ENCODE measurements at places on chromosomes 3 and 15.

GRCh38 chr3:127424766-127425504, 137.1 kb upstream of the PRR20G start:
- DNase-seq: peak; percentile 27

- no peak for DNase-seq
These were observed 17.4 kb upstream of the TRMT10C start for GRCh38 chr3:101544161-101544850.

GRCh38 chr3:72888546-72889309, 882 bp downstream of the GXYLT2 start:
- no peak for DNase-seq

- DNase-seq: no peak
These were observed 16.1 kb downstream of the ACAA1 start for GRCh38 chr3:38120693-38121450.

DNA sequence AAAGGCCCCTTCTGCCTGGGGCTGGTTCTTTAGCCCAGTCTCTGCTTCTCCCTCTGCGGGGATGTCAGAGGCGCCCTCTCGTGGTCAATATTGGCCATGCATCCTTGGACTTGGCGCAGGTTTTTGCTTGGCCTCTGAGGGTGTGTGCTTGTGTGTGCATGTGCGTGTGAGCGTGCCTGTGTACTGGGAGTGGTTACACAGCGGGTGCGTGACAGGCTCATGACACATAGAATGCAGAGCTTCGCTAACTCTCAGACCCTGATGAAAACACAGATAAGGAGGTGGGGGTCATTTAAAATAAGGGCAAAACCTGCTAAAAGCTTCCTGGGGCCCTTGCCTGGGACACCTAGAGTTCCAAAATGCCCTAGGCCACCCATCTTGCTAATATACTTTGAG, 160.9 kb downstream of the SMAD6 start:
- peak; percentile 88 for DNase-seq

GRCh38 chr15:40925863-40926658, 3.1 kb upstream of the DLL4 start:
- DNase-seq: no peak

- no peak for DNase-seq
These were observed 138.5 kb downstream of the RAB11A start for GRCh38 chr15:66007663-66008262.

DNA sequence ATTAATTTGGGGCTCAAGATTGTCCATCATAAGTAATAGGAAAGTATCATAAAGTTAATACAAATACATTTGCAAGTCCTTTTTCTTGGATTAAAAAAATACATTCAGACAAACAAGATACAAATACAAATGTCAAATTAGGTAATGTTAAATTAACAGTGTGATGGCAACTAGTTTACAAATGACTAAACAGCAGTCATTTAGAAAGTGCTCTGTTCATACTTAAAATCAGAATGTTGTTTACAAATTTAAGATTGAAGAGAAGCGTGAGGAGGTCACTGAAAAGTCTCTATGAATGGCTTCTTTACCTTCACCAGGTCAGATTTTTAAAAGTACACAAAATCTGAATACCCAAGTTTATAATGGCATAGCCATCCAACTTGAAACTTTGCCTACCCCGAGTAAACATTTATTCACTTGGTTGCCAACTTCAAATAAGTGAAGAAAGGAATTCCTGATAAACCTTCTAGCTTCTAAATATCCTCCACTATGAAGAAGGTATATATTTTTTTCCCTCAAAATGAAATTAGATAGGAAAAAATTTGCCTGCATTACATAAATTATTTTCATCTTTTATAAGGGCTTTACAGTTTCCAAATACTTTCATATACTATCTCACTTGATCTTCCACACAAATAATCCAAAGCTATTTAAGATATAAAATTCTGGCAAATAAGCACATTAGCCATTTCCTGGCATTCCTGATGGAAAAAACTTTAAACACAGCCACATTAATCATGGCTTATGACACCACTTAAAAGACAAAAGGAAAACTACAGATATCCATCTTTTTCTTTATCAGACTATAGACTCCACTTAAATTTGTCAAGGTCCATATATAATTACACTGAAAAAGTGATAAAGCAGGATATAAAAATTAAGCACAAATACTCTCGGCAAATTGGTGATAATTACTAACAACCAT, 11.5 kb upstream of the NEK10 start:
- no peak for DNase-seq

- DNase-seq: no peak
These were observed 56.2 kb downstream of the ARHGEF26 start for GRCh38 chr3:154177406-154177805.

GRCh38 chr3:190120269-190121060, at the start of gene P3H2:
Gene P3H2 (minus strand): TSS chr3:190120897. CDS start chr3:190120731, 166 bp downstream.
- peak; percentile 86 for DNase-seq

- DNase-seq: no peak
These were observed 353.4 kb downstream of the FEZF2 start for GRCh38 chr3:62019906-62020305.

DNA sequence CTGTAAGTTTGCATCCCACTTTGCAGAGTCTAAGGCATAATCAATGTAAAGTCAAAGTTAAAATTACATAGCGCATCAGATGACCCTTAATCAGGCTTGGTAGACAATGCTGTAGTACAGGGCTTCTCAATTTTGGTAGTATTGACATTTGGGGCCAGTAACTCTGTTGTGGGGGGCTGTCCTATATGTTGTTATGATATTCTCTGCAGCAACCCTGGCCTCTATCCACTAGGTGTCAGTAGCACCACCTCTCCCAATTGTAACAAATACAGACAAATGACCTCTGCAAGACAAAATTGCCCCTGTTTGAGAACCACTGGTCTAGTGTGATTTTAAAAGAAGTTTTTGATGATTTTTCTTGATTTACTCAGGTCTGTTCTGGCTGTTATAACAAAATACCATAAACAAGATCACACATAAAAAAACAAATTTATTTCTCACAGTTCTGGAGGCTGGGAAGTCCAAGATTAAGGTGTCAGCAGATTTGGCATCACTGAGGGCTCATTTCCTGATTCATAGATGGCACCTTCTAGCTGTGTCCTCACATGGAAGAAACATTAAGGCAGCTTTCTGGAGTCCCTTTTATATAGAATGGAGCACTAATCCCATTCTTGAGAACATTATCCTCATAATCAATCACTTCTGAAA, 37.6 kb upstream of the SLC9A9 start:
- no peak for DNase-seq

DNA sequence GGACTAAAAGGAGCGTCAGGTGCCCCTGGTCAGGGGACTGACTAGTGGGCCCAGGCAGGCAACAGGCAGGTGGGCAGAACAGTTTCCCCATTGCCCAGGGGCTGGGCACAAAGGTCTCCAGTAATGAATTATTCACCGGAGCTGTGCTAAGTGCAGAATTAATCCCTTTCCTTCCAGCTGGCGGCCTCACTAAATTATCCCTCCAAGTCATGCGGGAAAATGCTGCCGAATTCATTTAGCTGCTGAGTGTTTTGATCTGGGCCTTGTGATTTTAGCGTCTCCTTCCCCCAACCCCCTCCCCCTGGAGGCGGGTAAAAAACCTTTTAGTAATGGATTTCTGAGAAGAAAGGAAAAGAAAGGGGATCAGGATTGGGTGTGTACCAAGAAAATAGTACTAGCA, 47.2 kb downstream of the CCDC33 start:
- no peak for DNase-seq

GRCh38 chr3:194574639-194575483, 58.4 kb downstream of the TMEM44 start:
- no peak for DNase-seq

- no peak for DNase-seq
These were observed 259.5 kb downstream of the THSD4 start for GRCh38 chr15:71374607-71375352.

- no peak for DNase-seq
These were observed 10.9 kb downstream of the ITIH3 start for GRCh38 chr3:52805270-52806039.

DNA sequence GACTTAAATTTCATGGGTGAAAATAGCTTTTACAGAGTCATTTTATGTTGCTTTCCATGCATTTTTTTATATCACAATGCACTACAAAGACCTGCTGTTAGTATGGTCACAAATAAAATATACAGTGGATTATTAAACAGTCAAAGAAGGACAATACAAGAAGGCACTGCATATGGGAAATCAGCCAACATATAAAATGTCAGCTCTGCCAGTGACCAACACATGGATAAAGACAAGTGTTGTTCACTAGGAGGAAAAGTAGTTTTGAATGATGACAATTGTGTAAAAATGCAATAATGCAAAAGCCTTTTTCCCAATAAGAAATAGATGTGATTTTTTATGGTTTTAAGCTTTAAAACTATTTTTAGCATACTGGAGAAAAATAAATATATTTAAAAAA, 425.3 kb upstream of the CBLB start:
- DNase-seq: no peak

DNA sequence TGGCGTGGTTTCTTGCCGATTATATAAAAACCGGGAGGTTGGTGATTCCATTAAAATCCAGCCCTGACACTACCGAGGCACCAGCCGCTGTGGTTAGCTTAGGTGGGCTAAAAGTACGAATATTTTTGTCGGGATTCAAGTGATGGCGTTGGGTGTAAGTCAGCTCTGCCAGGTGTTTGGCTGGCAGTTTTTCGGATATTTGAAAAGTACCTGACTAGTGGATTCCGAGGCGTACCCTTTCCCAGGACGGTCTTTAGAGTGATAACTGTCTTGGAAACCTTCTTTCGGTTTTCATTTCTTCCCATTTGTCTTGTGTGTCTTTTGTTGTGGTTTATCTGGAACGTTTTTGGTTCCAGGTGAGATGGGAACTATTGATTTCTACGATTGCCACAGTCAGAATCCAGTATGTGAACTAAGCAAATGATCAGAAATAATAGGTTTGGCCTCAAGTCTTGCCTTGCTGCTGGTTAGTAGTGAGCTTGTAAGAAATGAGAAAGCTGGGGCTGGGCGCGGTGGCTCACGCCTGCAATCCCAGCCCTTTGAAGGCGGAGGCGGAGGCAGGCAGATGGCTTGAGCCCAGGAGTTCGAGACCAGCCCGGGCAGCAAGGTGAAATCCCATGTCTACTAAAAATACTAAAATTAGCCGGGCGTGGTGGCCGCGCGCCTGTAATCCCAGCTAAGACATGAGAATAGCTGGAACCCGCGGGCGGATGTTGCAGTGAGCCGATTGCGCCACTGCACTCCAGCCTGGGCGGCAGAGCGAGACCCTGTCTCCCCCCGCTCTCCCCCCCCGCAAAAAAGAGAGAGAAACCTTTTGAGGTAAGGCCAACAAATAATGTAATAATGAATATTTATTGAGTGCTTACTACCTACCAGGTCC, 1.4 kb downstream of the FYTTD1 start:
- peak; percentile 82 for DNase-seq

DNA sequence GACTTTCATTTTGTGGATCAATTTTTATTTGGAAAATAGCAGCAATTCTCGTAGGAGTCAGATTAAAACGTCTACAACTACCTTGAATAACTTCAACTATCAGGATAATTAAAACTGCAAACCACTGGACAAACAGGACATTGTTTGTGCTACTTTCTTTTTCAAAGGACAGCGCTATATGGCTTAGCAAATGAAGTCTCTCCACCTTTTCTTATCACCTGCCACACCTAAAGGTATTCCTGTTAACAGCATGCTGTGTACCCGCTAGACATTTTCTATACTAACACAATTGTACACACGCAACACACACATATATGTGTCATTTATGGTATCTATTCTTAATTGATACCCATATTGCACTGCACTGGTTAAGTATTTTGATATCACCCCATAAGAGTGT, 19.2 kb downstream of the MNS1 start:
- DNase-seq: no peak

DNA sequence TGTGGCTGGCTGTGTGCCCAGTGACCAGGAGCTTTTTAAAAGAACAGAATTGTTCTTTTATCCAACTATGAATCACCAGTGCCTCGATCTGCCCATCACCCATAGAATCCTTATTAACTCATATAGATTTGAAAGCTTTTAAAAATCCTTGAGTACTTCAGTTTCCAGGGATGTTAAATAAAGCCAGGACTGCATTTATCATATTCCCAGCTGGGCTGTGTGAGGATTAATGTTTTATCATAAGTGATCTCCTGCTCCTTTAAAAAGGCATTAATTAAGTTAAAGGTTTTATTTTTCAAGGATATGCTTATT, 234.0 kb downstream of the MYRIP start:
- DNase-seq: no peak

DNA sequence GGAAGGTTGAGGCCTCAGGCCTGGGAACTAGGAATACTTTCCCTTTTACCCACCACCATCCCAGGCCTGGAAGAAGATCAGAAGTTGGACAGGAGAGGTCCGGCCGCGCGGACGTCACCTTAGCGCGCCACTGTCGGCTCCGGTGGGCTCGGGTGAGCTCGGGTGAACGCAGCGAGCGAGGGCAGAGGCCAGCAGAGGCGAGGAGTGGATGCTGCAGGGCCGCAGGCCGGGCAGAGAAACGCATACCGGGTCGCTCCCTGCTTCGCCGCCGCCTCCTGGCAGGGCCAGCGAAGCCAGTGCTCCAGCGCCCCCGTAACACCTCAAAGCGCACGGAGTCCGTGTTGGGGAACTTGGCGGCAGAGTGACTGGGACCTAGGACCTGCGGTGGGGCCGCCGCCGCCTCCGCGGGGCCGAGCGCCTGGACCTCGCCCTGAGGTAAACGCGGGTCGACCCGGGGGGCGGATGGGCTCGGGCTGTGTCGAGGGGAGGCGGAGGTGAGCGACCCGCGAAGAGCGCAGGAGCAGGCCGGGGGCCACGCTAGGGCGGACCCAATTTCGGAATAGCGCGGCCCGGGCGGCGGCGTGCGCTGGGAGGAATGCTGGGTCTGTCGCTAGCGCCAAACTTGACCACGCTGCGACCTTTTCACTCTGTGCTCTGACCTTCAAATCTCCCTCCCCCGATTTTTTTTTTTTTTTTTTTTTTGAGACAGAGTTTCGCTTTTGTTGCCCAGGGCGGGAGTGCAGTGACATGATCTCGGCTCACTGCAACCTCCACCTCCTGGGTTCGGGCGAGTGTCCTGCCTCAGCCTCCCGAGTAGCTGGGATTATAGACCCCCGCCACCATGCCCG, 1.6 kb downstream of the CYP11A1 start:
- DNase-seq: peak; percentile 54

GRCh38 chr15:85329561-85330422, 50.6 kb upstream of the AKAP13 start:
- no peak for DNase-seq

- DNase-seq: no peak
These were observed 1122.0 kb downstream of the ROBO1 start for GRCh38 chr3:78645628-78646310.

DNA sequence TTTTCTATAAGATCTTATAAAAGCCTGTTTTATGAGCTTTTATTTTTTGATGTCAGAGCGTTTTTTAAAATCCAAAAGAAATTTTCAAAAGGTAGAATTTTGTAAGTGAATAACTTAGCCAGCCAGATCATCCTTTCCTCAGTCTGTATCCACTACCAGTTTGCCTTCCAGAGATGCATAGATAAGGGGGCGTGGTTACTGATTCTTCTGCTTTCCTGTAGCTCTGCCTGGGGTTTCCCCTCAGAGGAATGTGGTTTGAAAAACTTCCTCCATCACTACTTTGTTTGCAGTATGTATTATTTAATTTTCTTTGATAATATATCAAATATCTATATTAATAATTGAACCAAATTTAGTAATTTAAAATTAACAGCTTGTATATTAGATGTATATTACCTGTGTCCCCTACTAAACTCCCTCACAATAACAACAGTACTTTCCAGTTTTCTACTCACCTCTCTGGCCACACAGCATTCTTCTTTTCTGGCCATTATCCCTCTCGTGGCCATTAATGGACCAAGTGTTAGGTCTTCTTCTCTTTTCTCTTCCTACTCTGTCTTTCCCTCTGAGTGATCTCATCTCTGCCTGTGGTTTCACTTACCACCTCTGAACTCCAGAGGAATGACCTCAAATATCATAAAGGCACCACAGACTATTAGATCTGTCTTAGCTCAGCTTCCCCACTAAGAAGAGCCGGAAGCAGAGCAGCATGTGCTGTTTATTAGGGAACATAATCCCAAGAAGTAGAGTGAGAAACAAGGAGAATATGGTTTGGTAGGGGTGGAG, 239.7 kb downstream of the UBE2E2 start:
- DNase-seq: no peak
